ENCODE measurements at places on chromosomes 5 and 9.

DNA sequence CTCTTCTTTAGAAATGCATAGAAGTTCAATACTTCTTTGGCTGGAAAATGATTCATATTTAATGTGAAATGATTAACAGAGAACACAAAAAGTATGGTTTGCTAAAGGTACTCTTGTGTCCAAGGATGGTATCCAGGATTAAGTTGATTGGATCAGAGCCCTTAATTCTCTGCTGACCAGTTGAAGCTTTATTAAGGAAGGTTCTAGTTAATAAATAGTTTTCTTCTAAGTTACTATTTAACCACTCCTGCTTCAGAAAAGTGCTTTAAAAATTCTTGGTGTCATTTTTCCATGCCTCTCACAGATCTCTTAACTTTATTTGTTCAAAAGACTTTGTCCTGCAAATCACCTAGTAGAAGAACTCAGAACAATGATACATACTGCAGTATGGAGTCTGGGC is 134.3 kb downstream of the MEF2C start:
- no peak for DNase-seq

GRCh38 chr5:10797261-10797660 is 36.2 kb upstream of the DAP start:
- DNase-seq, result no peak

- DNase-seq, result no peak
Measured at GRCh38 chr5:67240846-67241245, 44.2 kb upstream of the CD180 start.

- no peak for DNase-seq
Measured at GRCh38 chr9:95966306-95966705, 90.8 kb downstream of the ERCC6L2 start.

- no peak for DNase-seq
Measured at GRCh38 chr5:43701227-43701626, 98.2 kb downstream of the NNT start.

DNA sequence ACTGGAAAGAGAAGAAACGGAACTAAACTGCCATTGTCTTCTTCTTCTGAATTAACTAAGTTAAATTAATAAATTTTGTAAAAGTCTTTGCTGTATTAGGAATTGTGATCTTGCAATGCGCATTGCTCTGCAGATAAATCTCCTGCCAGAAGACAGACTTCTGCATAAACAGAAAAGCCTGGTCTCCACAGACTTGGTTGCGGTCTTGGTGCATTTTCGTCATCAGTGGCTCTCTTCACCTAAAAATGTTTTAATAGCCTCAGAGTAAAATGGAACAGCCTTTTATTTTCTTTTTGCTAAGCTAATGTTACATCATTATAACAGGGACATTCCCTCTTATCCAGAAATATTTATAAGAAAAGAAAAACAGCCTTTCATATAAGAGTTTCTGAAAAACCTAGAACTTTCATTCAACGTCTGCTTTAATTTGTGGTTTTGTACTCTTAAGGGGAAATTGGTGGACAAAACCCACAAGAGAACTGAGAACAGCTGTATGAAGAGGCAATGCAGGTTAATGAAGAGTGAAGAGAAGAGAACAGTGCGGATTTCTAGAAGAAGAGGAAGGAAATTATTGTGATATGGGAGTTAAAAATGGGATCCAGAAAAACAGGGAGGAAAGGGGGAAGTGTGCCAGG is 10.1 kb downstream of the IFNA5 start:
- DNase-seq, result no peak

DNA sequence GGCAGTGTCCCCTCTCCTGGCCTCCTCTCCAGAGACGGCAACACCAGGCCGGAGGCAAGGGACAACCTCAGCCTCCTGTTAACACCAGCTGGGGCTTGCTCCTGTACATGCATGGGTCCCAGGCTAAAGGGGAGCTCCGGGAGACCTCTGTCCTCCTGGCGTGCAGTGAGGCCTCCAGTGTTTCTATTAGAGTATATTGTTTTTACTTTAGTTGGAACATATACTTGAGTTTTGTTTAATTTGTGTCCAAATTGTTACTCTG is 12.0 kb upstream of the IRX2 start:
- DNase-seq, result no peak

GRCh38 chr9:76688471-76689238 is 75.6 kb upstream of the PCA3 start:
- no peak for DNase-seq

GRCh38 chr5:3214838-3215374 is 380.7 kb upstream of the IRX1 start:
- DNase-seq, result no peak
